T-helper 2 cell (primary cell): ENCODE measurements at places on chromosomes 1 and 21.

DNA sequence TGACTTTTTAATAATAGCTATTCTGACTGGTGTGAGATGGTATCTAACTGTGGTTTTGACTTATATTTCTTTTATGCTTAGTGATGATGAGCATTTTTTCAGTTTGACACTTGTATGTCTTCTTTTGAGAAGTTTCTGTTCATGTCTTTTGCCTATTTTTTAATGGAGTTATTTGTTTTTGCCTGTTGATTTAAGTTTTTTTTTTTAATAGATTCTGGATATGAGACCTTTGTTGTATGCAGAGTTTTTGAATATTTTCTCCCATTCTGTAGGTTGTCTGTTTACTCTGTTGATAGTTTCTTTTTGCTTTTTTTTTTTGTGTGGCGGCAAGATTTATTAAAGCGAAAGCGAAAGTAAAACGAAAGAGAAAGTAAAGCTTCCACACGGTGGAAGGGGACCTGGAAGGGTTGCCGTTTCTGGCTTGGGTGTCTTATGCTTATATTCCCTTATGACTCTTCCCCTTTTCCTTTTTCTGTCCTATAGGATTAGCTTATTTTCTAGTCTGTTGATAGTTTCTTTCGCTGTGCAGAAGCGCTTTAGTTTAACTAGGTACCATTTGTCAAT lies 67.6 kb downstream of the TBX19 start:
- DNase-seq = no peak

DNA sequence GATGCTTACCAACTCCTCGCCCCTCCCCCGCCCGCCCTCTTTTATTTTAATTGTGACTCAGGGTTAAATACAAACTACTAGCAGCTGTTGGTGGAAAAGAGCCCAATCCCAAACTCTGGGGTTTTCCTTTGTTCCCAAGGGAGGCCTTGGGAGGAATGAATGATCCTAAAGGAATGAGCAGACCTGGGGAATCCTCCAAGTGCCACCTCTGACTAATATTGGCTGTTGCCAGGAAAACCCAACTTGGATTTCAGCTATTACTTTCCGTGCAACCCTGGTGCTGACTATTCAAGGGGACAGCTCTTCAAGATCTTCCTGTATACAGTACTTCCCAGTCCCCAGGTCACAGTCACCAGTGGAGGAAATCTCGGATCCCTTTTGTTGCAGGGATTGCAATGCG lies 1.3 kb upstream of the S100A10 start:
- no peak for DNase-seq

DNA sequence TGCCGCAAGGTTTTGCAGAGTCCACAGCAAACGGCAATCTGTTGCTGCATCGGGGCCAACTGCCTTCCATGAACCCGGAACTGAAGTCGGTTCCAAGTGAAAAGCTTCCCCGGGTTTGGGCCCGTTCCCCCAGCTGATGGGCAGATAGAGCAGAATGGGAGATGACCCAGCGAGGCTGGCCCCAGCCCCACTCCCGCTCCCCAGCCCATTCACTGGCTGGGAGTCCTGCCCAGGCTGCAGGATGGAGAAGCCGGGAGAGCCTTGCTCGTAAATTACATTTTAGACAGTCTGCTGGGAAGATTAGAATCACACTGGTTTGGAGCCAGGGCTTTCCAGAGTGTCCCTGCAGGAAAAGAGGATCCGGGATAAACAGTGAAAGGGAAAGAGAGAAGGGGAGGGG lies 31.6 kb upstream of the PAX7 start:
- no peak for DNase-seq

GRCh38 chr1:201656311-201657032 lies 117.5 kb downstream of the NAV1 start:
- no peak for DNase-seq

- no peak for DNase-seq
These were observed 17.1 kb upstream of the ZBTB21 start for GRCh38 chr21:42027085-42027821.
